Activated CD4-positive, alpha-beta memory T cell treated with anti-CD3 and anti-CD28 coated beads, Interleukin-2, amount 10 ng/mL, durations not matched to agents 7 days and 5 days (primary cell): ENCODE measurements at places on chromosomes 7 and 10. TPM values are rescaled to one million over a fixed set of nuclear protein-coding genes. Genes with fewer than 3 reads are reported as not detected.
A peak's percentile ranks its signal among the peaks of the same experiment; 100 is the strongest.

DNA sequence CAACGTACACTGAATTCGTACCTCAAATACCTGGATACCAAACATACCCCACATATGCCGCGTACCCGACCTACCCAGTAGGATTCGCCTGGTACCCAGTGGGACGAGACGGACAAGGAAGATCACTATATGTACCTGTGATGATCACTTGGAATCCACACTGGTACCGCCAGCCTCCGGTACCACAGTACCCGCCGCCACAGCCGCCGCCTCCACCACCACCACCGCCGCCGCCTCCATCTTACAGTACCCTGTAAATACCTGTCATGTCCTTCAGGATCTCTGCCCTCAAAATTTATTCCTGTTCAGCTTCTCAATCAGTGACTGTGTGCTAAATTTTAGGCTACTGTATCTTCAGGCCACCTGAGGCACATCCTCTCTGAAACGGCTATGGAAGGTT is 9.5 kb upstream of the SGCE start:
- no peaks in the 10 kb centered on the region for H3K36me3 ChIP-seq
- H3K4me1 ChIP-seq = peaks cover 4% of the 10 kb centered on the region

GRCh38 chr10:74928742-74929191 is 102.4 kb downstream of the KAT6B start:
- no peaks in the 10 kb centered on the region for H3K4me1 ChIP-seq
- no peak overlapping the region for H3K27ac ChIP-seq
- no peak for DNase-seq
- H3K4me3 ChIP-seq = no peak overlapping the region

- no peak for DNase-seq
- no peak within 1 kb of the TSS for H3K4me3 ChIP-seq
- H3K27ac ChIP-seq = no peak within 1 kb of the TSS
Measured at GRCh38 chr10:97771913-97772823, at the start of gene SFRP5. Gene SFRP5 (minus strand): TSS chr10:97771999. CDS start chr10:97771833, 166 bp downstream.

- H3K4me3 ChIP-seq = no peak overlapping the region
- H3K27ac ChIP-seq = no peak overlapping the region
- no peaks in the 10 kb centered on the region for H3K27me3 ChIP-seq
- H3K36me3 ChIP-seq = peaks cover 46% of the 10 kb centered on the region
- DNase-seq = no peak
Measured at GRCh38 chr7:43591558-43592180, 8.8 kb downstream of the STK17A start.

- peaks cover 34% of the 10 kb centered on the region for H3K4me1 ChIP-seq
- DNase-seq = no peak
- no peaks in the 10 kb centered on the region for H3K36me3 ChIP-seq
- H3K27me3 ChIP-seq = peaks cover 19% of the 10 kb centered on the region
- no peak overlapping the region for H3K27ac ChIP-seq
Measured at GRCh38 chr7:43511769-43512515, 71.0 kb upstream of the STK17A start.

- H3K27ac ChIP-seq = no peak overlapping the region
- no peaks in the 10 kb centered on the region for H3K36me3 ChIP-seq
- no peak overlapping the region for H3K4me3 ChIP-seq
Measured at GRCh38 chr10:116621476-116621875, 723 bp downstream of the PNLIPRP2 start.

GRCh38 chr7:95960706-95961244 is 188.4 kb downstream of the DYNC1I1 start:
- H3K4me1 ChIP-seq = no peaks in the 10 kb centered on the region
- DNase-seq = no peak

DNA sequence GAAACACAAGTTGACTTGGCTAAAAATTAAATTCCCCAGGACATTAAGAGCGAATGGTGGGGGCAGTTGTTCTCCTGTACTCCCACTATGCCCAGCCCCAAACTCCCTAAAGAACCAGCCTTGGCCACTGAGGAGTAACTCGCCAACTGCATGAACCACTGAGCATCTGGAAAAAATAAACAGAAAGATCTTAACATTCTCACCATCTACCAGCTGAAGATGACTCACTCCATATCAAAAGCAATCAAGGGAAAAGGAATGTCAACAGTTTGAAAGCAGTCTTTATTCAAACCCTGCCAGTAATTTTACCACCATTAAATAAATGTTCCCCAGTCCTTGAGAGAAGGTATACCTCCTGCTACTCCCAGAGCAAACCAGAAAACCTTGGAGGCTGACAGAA is 45.4 kb downstream of the CTTNBP2 start:
- H3K27me3 ChIP-seq = no peaks in the 10 kb centered on the region
- no peak overlapping the region for H3K27ac ChIP-seq
- DNase-seq = no peak
- H3K4me1 ChIP-seq = no peaks in the 10 kb centered on the region
- no peaks in the 10 kb centered on the region for H3K36me3 ChIP-seq

GRCh38 chr10:68192113-68192512 is 39.8 kb downstream of the ATOH7 start:
- no peak overlapping the region for H3K4me3 ChIP-seq
- no peak for DNase-seq
- no peak overlapping the region for H3K27ac ChIP-seq
- peaks cover 43% of the 10 kb centered on the region for H3K27me3 ChIP-seq

DNA sequence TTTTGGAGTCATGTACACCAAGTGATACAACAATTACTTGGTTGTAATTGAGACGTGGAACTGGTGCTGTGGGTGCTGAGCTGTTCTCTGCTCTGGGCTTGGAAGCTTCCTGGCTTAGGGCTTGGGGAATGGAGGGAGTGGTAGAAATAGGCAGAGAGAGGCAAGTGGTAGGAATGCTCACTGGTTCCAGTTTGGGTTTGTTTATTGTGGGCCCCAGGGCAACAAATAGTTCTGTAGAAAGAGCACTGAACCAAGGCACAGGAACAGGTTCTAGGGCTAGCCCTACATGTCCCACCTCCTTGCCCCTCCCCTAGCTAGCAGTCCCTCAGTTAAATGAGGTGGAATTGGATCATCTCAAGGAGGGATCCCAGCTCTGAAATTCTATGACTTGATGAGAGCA is 166.7 kb upstream of the HPS1 start:
- H3K27me3 ChIP-seq = peaks cover 7% of the 10 kb centered on the region
- no peaks in the 10 kb centered on the region for H3K36me3 ChIP-seq
- H3K4me1 ChIP-seq = no peaks in the 10 kb centered on the region
- no peak for DNase-seq
- no peak overlapping the region for H3K4me3 ChIP-seq
- H3K27ac ChIP-seq = no peak overlapping the region

GRCh38 chr10:114499630-114500190 is 95.4 kb upstream of the AFAP1L2 start:
- H3K36me3 ChIP-seq = peaks cover 48% of the 10 kb centered on the region
- H3K4me1 ChIP-seq = peaks cover 78% of the 10 kb centered on the region
- DNase-seq = peak; percentile 66
- H3K27ac ChIP-seq = peak overlapping the region; percentile 90
- H3K4me3 ChIP-seq = peak overlapping the region; percentile 23
- no peaks in the 10 kb centered on the region for H3K27me3 ChIP-seq

DNA sequence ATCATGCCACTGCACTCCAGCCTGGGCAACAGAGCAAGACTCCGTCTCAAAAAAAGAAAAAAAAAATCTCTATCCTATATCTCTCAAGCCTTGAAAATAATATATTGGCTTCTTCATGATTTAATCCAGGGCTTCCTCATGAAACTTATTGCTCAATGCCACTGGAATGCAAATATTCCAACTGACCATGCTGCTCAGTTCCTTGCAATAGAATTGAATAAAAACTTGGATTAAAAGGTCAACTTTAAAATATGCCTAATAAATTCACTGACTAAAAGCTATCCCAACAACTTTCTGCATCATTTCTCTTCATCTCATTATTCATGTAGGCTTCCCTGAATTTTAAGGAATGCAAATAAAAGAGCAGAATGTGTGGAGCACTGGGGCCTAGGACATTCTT is 42.1 kb upstream of the NOBOX start:
- no peaks in the 10 kb centered on the region for H3K27me3 ChIP-seq
- DNase-seq = no peak
- H3K4me3 ChIP-seq = no peak overlapping the region
- no peaks in the 10 kb centered on the region for H3K4me1 ChIP-seq
- no peak overlapping the region for H3K27ac ChIP-seq

DNA sequence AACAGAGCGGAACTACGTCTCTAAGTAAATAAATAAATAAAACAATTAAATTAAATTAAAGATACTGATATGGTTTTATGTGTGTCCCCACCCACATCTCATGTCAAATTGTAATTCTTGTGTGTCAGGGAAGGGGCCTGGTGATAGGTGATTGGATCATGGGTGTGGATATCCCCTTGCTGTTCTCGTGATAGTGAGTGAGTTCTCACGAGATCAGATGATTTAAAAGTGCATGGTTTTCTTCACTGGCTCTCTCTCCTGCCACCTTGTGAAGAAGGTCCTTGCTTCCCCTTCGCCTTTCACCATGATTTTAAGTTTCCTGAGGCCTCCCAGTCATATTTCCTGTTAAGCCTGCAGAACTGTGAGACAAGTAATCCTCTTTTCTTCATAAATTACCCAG is 29.0 kb upstream of the OGDHL start:
- H3K27me3 ChIP-seq = no peaks in the 10 kb centered on the region
- H3K4me1 ChIP-seq = no peaks in the 10 kb centered on the region
- DNase-seq = no peak
- no peak overlapping the region for H3K4me3 ChIP-seq
- H3K27ac ChIP-seq = no peak overlapping the region

DNA sequence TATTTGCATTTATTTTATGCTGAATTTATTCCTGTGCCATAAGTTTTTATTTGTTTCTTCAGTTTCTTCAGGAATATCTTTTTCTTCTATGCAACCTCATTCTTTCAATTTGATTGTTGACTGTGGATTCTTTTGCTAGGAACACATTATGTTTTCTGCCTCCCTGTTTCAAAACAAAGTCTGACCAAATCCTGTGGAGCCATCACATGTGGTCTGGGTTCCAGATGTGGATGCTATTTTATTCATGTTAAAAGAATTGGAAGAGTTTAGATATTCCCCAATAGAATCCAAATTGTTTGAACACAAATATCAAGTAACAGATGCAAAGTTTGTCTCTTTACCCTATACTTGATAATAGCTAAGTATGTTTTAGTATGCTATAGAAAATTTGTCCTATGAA is 56.8 kb upstream of the LRRC17 start:
- peaks cover 6% of the 10 kb centered on the region for H3K36me3 ChIP-seq
- no peak overlapping the region for H3K4me3 ChIP-seq
- H3K4me1 ChIP-seq = no peaks in the 10 kb centered on the region
- peaks cover 10% of the 10 kb centered on the region for H3K27me3 ChIP-seq
- H3K27ac ChIP-seq = no peak overlapping the region

DNA sequence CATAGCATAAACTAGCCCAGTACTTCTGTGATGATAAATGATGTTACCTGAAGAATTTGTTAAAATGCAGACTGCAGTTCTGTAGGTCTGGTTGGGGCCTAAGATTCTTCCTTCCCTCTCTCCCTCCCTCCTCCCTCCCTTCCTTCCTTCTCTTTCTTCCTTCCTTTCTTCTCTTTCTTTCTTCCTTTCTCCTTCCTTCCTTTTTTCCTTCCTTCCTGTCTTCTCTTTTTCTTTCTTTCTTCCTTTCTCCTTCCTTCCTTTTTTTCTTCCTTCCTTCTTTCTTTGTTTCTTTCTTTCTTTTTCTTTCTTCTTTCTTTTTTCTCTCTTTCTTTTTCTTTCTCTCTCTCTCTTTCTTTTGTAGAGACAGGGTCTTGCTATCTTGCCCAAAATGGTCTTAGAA is 3.7 kb upstream of the SLC25A28 start:
- H3K4me3 ChIP-seq = no peak overlapping the region
- peaks cover 5% of the 10 kb centered on the region for H3K36me3 ChIP-seq
- no peaks in the 10 kb centered on the region for H3K27me3 ChIP-seq
- H3K4me1 ChIP-seq = peaks cover 23% of the 10 kb centered on the region
- no peak overlapping the region for H3K27ac ChIP-seq

DNA sequence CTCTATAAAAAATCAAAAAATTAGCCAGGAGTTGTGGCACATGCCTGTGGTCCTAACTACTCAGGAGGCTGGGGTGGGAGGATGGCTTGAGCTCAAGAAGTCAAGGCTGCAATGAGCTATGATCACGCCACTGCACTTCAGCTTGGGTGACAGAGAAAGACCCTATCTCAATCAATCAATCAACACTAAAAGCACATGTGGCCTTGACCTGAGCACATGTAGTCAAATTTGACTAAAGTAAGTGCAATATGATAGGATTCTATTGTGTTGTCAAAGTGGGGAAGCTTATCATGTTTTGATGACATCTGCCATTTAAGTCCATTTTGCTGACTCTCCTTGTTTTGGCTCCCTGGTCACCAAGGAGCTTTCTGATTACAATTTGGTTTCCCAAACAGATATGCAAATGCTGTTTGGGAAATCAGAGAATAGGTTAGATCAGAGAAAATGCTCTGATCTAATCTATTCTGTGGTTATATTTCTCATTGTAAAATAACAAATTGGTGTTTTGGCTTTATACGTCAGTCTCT is 43.8 kb upstream of the ATOH7 start:
- no peak for DNase-seq
- no peak overlapping the region for H3K4me3 ChIP-seq

GRCh38 chr7:106535234-106535932 is 125.6 kb downstream of the CCDC71L start:
- H3K4me3 ChIP-seq = no peak overlapping the region
- no peaks in the 10 kb centered on the region for H3K27me3 ChIP-seq
- H3K4me1 ChIP-seq = peaks cover 15% of the 10 kb centered on the region
- H3K27ac ChIP-seq = no peak overlapping the region
- no peaks in the 10 kb centered on the region for H3K36me3 ChIP-seq

- H3K36me3 ChIP-seq = no peaks in the 10 kb centered on the region
- DNase-seq = no peak
- no peak overlapping the region for H3K4me3 ChIP-seq
- no peak overlapping the region for H3K27ac ChIP-seq
- H3K4me1 ChIP-seq = no peaks in the 10 kb centered on the region
Measured at GRCh38 chr7:81414411-81414810, 355.4 kb downstream of the HGF start.

DNA sequence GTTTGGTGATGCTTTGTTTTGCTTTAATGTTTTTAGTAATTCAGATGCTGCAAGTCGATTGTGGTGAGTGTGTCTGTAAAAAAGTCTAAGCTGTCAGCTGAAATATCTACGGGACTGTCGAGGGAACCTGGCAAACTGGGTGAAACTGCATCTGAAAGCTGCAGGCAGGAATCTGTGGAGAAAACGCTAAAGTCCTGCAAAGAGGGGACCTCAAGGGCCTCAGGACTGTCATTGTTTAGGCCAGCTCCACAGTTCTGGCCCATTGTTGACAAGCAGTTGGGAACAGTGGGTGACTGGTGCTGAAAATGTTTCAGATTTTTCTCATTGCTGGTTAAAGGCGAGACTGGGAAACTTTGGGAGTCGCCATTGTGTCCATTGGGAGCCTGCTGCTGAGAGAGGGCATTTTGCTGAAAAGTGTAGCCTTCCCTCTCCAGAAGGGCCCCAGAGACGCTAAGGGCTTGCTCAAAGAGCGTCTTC is 1.8 kb downstream of the HOXA2 start:
- H3K4me3 ChIP-seq = no peak overlapping the region
- H3K4me1 ChIP-seq = peaks cover 16% of the 10 kb centered on the region
- peaks cover 8% of the 10 kb centered on the region for H3K36me3 ChIP-seq
- DNase-seq = no peak

- peaks cover 90% of the 10 kb centered on the region for H3K4me1 ChIP-seq
- peaks cover 8% of the 10 kb centered on the region for H3K36me3 ChIP-seq
- no peaks in the 10 kb centered on the region for H3K27me3 ChIP-seq
- H3K27ac ChIP-seq = peak overlapping the region; percentile 94
- H3K4me3 ChIP-seq = peak overlapping the region; percentile 58
- DNase-seq = peak; percentile 80
Measured at GRCh38 chr7:140209866-140210609, 33.3 kb upstream of the KDM7A start.

MALRD1 gene
- total RNA-seq = not detected

IGFBP3 gene
- 12.1 TPM for total RNA-seq

SLC29A4 gene
- 0.45 TPM for total RNA-seq

RBAK gene
- 11.7 TPM for total RNA-seq

TRPV5 gene
- total RNA-seq = not detected
